ENCODE measurements at places on chromosomes 7 and 10.

DNA sequence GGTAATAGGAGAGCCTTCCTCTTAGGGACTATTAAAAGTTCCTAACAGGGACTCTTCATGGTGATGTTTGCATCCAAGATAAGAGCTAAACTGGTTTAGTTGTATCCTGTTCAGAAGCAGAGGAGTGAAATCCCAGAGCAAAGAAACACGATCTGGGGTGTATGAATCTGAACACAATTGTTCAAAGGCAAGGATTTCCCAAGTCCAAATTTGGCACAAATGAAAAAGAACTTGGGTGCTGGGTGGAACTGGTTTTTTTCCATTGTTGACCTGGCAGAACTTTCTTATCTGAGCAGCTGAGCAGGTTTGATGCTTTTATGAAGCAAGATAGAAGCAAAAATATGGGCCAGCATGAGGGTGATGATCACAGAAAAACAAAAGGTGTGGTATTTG lies 6.0 kb downstream of the AGFG2 start:
- DNase-seq, result no peak

GRCh38 chr7:30519122-30519521 lies 14.5 kb upstream of the GGCT start:
- no peak for DNase-seq

DNA sequence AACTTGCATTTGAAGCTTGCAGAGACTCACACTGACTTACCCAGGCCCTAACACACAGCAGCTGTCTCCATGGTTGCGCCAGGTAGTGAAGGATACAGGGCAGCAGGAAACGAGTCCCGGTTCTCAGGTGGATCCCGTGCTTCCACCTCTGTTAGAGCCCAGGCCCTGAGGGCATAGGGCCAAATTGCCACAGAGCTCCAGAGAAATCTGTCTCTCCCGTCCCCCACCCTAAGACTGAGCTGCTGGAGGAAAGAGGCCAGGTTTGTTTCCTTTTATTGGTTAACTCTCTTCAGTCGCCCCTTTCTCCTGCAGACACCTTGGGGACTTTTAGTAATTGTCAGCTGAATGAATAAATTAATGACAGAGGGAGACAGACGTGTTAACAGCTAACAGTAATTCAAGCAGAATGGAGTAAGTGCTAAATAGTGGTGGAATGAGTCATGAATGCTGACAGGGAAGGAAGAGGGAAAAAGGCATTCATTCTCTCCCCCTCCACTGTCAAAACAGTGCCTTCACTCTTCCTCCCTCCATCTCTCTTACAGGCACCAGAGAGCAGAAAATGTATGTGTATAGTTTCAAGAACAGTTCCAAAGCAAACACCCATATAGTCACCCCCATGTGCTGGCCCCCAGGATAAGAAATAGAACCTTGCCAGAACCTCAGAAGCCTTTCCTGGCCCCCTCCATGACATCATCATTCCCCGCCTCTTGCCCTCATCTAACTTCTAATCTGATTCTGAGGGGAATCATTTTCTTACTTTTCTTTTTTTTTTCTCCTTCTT lies 16.8 kb upstream of the DLG5 start:
- no peak for DNase-seq

DNA sequence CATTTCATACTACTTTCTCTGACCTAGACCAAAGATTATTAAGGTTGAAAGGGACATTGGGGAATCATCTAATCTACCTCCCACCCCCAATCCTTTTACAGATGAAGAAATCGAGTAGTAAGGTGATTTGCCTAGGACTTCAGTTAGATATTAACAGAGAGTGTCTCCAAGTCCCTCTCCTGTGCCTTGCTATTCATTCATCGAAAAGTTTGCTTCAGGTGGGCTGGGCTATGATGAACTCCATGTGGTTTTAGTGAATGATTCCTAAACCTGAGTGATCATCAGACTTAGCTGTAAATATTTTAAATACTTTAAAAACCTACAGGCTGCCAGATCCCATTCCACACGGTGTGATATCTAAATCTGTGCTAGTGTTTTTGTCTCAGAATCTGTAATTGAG lies 259.4 kb upstream of the SORCS1 start:
- no peak for DNase-seq

DNA sequence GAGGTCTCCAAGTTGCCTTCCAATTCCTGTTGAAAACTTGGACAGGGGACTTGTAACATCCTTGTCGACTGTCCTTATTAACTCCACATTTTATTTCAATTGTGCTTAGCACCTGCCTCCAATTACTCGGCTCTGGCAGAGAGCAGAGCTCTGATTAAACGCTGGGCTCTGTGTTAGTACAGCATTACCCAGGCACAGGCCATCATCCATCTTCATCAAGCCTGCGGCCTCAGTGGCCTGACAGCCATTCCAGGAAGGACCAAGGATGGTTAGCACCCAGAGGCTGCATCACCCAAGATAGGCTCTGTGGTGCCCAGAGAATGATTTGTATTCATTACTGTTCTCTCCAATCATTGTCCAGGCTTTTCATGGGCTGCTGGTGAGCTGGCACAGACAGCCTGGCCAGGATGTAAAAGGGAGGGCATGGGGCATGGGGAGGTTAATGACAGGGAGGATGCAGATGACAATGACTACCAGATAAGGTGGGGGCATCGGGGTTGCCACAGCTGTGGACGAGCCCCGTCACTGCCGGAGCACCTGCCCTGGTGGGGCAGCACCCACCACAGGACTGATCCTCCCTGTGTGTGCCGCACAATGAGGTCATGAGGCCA lies 123.3 kb downstream of the PTPN20 start:
- peak; percentile 78 for DNase-seq

DNA sequence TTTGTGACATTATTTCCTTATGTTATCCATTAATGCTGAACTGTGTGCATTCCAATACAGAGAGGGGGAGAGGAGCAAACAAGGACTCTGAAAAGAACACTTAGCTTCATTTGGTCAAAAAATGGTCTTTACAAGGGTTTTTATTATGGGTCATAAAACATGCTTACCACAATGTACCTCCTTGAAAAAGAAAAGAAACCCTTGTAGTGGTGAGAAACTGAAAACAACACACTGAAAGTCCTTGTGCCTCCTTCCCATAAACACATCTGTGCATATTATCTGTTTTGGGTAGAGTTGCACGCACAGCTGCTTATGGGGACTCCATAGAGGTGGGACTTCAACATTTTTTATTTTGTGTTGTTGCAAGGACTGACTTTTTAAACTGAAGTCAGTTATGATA lies 98.7 kb downstream of the CDK6 start:
- no peak for DNase-seq

DNA sequence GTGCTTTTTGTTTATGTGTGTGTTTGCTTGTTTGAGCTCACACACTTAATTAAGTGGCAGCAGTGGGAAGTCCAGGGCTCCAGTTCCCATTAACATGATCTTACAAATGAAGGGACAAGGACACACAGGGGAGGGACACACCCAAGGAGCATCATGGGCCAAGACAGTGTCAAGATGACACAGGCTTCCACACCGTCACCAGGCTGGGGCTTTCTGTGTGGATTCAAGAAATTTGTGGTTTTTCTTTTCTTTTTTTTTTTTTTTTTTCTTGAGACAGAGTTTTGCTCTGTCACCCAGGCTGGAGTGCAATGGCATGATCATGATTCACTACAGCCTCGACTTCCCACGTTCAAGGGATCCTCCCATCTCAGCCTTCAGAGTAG lies 173.6 kb downstream of the KIAA1217 start:
- no peak for DNase-seq

- DNase-seq, result no peak
Measured at GRCh38 chr10:113027574-113028455, 77.8 kb downstream of the TCF7L2 start.

DNA sequence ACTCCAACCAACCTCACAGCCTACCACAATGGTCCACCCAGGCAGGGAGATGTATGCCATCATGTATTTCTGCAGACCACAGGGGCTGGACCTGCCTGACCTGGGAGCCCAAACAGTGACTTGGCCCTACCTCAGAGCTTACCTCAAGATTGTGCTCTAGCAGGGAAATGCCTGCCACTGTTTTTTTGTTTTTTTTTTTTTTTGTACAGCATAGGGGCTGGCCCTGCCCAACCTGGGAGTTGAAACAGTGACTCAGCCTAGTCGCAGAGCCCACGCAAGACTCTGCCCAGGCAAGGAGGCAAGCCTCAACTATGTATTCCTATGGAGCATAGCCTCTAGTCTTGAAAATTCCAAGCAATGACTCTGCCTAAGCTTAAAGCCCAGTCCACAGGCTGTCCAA lies 39.3 kb upstream of the CDK6 start:
- no peak for DNase-seq

DNA sequence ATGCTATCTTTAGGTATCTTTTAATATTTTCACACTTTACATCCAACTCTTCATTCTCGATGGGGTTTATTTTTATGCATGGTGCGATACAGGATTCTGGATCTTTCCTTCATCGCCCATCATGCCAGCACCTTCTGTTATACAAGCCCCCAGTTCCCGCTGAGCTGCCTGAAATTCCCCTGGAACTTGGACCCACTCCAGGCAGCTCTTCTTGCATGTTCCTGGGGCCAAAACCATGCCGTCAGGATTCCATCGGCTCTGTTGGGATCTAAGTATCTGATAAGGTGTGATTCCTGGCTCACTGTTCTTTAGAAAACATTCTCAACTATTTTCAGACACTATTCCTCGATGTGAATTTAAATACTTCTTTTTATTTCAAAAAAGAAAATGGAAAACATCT lies 40.5 kb upstream of the PPP2R2D start:
- DNase-seq, result no peak

DNA sequence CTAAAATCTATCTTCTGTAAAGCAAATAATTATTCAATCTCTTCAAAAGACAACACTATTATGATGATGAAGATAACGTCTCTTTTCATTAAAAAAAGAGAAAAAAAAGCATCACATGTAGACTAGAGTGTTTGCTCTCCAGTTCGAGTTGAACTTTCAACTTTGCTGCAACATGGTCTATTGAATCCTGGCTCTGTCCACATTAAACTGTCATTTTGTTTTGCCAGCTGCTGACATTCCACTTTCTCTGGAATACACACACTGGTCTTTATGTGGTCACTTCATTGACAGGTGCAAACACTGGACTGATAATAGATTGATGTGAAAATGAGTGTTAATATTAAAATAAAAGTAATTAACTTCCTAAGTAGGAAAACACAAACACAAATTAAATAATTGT lies 61.7 kb downstream of the PTF1A start:
- no peak for DNase-seq

- DNase-seq, result no peak
Measured at GRCh38 chr10:22271786-22272185, 44.4 kb upstream of the COMMD3 start.

- no peak for DNase-seq
Measured at GRCh38 chr7:158830211-158830723, 958 bp upstream of the ESYT2 start.

- no peak for DNase-seq
Measured at GRCh38 chr7:70619130-70619529, 512.8 kb upstream of the GALNT17 start.

GRCh38 chr7:82430500-82431465 lies 12.8 kb downstream of the CACNA2D1 start:
- DNase-seq, result no peak

GRCh38 chr7:9890092-9890491 lies 1083.6 kb upstream of the PHF14 start:
- no peak for DNase-seq

GRCh38 chr10:79094412-79095175 lies 25.8 kb downstream of the ZMIZ1 start:
- DNase-seq, result no peak

DNA sequence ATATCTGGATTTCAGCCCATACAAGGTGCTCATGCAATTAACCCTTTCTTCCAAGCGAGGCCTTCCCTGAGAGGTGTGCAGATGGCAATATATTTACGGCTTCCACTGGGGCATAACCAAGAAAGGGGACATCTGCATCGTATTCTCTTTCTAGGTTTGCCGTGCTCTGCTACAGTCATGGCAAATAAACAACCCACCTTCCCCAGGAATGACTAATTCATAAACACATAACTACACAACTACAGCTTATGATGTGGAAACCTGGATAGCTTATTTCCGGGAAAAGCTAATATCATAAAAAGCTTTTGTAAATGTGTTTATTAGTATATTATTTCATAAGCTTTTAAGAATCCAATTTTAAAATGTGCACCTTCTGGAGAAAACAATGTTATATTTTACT lies 120.0 kb downstream of the CAMK1D start:
- DNase-seq, result no peak

GRCh38 chr7:137967143-137968018 lies 34.5 kb downstream of the CREB3L2 start:
- DNase-seq, result no peak

DNA sequence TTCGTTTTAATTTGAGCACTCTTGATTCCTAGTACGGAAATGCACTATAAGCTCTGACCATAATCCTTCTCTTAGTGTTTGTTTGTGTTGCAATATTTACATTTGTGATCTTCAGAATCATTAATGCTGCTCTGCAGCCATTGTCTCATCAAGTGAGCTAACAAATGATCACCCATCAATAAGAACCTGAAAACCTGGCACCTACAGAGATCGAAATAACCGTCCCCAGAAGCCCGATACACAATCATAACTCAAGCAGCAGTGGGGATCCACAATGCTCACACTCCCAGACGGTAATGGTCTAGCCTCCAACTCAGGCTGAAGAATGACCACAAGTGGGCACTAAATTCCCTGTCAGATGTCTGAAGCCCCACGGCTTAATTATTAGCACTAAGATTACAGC lies 156.0 kb upstream of the NFE2L3 start:
- no peak for DNase-seq

DNA sequence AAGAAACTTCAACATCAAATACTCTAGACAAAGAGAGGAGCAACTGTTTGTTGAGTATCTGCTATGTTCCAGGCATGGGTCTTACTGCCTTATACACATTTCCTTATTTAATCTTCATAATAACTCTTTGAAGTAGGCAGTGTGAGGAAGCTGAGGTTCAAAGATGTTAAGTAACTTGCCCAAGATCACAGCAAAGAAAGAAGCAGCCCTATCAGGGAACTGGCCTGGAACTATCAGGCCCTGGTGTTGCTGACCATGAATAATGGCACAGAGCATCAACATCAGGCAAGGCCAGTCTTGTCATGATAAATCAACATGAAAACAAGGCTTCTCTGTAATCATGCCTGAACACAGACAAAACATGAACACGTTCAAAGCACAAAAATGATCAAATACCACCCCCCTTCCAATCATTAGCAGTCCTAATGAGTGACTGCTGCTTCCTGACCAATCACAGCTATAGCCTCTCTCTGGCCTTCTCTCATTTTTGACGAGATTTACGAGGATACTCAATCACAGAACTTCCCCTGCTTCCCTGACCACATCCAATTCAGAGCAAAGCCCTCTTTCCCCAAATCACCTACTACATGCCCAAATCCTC lies 2.3 kb downstream of the GSDME start:
- no peak for DNase-seq

- no peak for DNase-seq
Measured at GRCh38 chr10:70674560-70675495, 2.5 kb downstream of the ADAMTS14 start.

DNA sequence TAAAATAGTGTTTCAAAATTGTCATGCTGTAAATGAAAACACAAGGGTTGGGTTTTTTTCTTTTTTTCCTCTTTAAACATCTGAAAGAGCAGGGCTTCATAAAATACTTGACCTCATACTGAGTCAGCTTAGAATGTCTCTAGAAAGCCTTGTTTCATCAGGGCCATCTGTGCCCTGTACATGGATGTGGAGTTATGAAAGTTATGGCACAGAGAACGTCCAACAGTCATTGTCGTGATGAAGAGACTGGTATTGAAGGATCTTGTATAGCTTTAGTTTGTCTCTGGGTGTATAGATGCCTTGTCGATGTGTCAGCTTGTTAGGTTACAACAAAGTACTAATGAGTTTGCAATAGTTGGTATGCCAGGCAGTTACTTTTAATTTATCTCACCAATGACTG lies 127.3 kb downstream of the FAM204A start:
- DNase-seq, result no peak

GRCh38 chr7:44100458-44101302 lies 3.5 kb upstream of the AEBP1 start:
- no peak for DNase-seq

Data from lower leg skin (tissue), 4 donors.